GM23248 (cell line): ENCODE measurements at places on chromosomes 6 and 20. TPM values are rescaled to one million over a fixed set of nuclear protein-coding genes. Genes with fewer than 3 reads are reported as not detected.

GRCh38 chr6:85044361-85044760 is 280.0 kb upstream of the TBX18 start:
- DNase-seq: peak; percentile 58

DNA sequence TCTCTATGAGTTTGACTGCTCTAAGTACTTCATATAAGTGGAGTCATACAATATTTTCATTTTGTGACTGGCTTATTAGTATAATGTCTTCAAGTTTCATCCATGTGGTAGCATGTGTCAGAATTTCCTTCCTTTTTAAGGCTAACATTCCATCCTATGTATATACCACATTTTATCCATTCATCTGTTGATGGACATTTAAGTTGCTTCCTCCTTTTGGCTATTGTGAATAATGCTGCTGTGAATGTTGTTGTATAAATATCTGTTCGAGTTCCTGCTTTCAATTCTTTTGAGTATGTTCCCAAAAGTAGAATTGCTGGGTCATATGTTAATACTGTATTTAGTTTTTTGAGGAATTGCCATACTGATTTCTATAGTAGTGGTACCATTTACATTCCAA is 79.5 kb downstream of the PTPRA start:
- DNase-seq: no peak

DNA sequence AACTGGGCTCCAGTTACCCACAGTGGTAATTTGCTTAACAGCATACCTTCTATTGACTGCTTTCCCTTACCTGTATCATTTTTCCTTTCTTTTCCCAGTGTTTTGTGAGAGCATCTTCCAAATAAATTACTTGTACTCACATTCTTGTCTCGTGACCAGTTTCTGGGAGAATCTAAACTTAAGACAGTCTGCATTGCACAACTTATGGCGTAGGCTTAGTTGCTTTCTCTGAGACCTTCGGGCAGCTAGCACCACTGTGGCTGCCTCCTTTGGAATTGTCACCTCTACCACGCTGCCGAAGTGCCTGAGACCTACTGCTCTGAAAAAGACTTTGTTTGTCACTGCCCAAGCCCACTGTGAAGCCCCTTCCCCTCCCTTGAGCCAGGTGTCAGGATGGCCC is 188.1 kb upstream of the BMP2 start:
- peak; percentile 15 for DNase-seq

DNA sequence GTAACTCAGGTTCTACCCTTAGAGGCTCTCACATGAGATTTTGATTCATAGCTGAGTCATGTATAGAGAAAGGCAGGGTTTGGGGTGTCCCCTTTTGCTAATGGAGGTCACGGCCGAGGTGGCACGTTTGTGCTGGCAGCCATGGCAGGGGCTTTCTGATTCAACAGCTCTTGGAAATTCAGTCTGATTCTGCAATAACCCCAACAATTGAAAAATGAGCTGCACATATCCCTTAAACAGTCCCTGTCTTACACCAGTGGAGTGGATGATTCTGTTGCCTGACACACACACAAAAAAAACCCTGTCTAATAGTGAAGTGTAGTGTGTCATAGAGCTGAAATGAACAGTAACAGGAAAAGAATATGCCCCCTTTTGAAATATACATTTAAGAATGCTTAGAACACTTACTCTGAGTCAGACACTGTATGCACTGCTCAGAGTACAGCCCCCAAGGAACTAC is 40.4 kb upstream of the ARG1 start:
- peak; percentile 31 for DNase-seq

DNA sequence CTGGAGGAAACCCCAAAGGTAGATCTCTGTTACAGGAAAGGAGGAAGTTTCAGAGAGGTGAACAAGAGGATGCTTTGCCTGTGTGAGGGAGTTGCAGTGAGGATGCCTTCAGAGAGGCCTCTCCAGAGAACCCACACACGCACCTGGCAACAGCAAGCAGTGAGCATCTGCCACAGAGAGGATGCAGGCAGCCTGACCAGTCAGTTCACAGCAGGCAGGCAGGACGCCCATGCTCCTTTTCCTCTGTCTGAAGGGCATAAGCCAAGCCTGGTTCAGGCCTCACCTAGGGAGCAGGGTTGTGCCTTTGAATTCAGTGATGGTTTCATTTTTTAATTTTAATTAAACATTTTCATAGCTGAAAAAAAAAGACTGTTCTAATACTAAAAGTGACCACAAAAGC is 346.0 kb upstream of the MARCKS start:
- DNase-seq: no peak

GRCh38 chr6:112931832-112932231 is 584.7 kb downstream of the RFPL4B start:
- peak; percentile 9 for DNase-seq

- no peak for DNase-seq
Measured at GRCh38 chr6:33732385-33732784, 14.3 kb downstream of the IP6K3 start.

GRCh38 chr20:1124421-1124820 is 6.0 kb downstream of the PSMF1 start:
- no peak for DNase-seq

- DNase-seq: no peak
Measured at GRCh38 chr6:144566868-144567615, 281.9 kb downstream of the UTRN start.

DNA sequence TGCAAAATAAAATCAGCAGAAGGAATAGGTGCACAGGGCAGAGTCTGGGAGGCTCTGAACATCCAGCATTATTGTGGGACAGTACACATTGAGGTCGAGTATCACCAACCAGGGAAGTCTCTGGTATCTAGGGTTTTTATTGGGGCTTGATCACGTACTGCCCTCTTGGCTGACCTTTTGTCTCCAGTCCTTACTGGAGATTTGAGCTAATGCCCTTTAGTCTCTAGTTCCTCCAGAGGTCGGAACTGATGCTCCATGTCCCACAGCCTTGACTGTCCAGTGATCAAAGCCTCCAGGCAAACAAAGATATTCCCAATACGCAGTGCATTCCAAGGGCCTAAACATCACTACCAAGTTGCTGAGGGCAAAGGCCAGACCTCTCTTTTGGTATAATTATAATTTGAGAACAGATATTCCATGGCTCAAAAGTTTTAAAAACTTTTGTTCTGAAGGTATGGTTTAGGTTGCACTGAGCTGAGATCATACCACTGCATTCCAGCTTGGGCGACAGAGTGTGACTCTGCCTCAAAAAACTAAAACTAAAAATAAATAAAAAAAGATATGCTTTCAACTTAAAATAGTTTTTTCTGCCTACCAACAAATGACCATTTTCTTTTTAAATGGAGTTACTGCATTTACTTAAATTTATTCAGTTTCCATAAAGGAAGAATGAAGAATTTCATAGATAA is 56.9 kb upstream of the DYNLRB1 start:
- DNase-seq: peak; percentile 22

GRCh38 chr6:151436300-151436699 is 15.6 kb downstream of the RMND1 start:
- DNase-seq: peak; percentile 28

DNA sequence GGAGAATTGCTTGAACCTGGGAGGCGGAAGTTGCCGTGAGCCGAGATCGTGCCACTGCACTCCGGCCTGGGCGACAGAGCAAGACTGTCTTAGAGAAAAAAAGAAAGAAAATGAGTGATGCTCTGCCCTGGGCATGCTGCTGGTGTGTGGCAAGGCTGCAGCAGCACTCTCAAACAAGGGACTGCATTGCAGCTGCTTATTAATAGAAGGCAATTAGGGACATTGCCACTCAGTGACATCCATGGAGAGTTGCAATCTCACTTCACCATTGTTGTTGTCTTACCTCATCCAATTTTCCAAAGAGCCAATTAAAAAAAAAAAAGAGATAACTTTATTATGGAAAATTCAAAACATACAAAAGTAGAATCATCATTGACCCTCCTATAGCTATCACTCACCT is 131.1 kb downstream of the LRRC1 start:
- no peak for DNase-seq

GRCh38 chr6:122657601-122658000 is 47.4 kb downstream of the PKIB start:
- DNase-seq: no peak

GRCh38 chr20:61192337-61192950 is 59.6 kb upstream of the CDH4 start:
- DNase-seq: no peak

TCP11 gene
- polyA plus RNA-seq: not detected in 2 replicates

SUN5 gene
- polyA plus RNA-seq: not detected in 2 replicates

PAK5 gene
- not detected in 2 replicates for polyA plus RNA-seq

LY6G6D gene
- not detected in 2 replicates for polyA plus RNA-seq

HIVEP1 gene
- 3.3 and 3.8 TPM in 2 replicates for polyA plus RNA-seq

FERMT1 gene
- polyA plus RNA-seq: 1.2 and 2.1 TPM in 2 replicates

SIRPD gene
- polyA plus RNA-seq: not detected in 2 replicates

SAPCD1 gene
- polyA plus RNA-seq: 0.85 and 1.3 TPM in 2 replicates

HLA-DRB5 gene
- 0.19 TPM in 1 of 2 replicates, not detected in the other for polyA plus RNA-seq

TRDN gene
- polyA plus RNA-seq: not detected in 2 replicates

SEMG1 gene
- polyA plus RNA-seq: not detected in 2 replicates

VNN1 gene
- polyA plus RNA-seq: 0.52 and 0.61 TPM in 2 replicates

NDRG3 gene
- polyA plus RNA-seq: 23.3 and 26.6 TPM in 2 replicates

SAMD3 gene
- polyA plus RNA-seq: 0.73 and 1.2 TPM in 2 replicates
